COR-L47 (cell line): ENCODE measurements at places on chromosomes 7 and 10.

DNA sequence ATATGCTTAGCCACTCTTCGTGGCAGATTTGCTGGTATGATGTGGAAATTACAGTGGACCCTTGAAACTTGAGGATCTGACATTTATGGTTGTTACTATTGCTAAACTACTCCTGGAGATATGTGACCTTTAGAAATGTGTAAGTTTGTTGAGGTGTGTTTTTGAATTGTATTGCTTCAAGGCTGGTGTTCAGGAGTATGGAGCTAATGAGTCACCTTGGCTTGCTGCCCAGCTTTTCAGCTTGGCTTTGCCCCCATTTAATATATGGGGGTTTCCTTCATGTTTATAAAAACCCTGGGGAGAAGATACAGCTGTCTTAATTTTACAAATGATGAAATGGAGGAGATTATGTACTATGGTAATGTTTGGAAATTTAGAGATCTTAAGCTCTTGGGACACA is 11.6 kb downstream of the HBP1 start:
- peak; percentile 39 for DNase-seq

GRCh38 chr10:106682175-106682574 is 482.3 kb downstream of the SORCS1 start:
- no peak for DNase-seq

- DNase-seq = no peak
These were observed 9.3 kb downstream of the CROT start for GRCh38 chr7:87354749-87355148.

DNA sequence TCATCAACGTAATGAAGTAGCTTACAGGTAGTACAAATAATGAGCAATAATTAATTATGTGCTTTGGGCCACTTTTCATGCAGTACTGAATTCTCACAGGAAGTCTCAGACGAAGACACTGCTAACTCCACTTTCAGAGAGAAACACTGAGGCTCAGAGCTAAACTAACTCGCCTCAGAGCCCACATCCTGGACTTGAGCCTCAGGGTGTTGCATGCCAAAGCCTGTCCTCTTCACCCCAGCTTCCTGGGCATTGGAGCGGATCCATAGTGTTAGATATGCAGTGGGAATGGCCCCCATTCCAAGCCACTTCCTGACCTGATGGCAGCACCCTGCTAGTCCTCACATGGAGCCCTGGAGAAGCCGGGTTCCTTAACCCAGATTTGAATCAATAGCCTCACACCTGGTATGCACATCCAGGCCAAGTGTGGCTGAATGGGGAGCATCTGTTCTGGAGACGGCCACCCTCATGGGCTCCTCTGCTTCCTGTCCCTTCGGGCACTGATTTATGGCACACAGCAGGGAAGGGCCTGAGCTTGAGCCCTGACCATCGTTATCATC is 265.1 kb upstream of the ZNF32 start:
- DNase-seq = no peak

GRCh38 chr10:24238519-24239247 is 29.7 kb downstream of the KIAA1217 start:
- no peak for DNase-seq

DNA sequence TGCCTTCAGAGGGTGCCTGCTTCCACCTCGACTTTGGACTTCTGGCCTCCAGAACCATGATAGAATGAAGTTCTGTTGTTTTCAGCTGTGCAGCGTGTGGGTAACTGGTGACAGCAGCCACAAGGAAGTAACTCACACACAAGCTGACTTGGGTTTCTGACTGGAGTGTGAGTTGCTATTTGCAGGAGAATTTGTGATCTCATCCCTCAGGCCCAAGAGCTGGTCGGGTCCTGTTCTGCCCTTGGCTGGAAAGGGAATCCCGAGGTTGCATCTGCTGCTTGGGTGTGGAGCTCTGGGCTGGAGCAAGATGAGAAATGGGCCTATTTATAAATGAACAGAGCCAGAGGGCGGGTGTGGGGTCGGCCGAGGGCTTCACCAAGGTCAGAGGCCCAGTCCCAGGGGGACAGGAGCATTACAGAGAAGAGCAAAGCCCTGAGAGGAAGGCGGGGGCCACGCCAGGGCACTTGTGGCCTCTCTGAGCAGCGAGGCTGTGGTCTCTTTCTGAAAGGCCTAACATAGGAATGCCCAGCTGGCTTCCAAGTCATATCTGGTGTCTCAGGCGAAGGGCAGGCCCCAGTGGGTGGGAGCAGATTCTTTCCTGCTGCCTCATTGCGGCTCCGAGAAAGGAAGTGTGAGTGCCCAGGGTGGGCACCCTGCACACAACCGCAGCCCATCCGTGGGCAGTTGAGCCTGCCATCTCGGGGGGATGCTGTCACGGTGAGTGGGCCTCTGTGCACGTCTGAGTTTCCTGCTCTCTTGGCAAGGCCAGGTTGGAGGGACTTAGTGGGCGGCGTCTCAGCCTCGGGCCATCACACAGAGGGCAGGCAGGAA is 26.5 kb upstream of the C10orf71 start:
- no peak for DNase-seq

DNA sequence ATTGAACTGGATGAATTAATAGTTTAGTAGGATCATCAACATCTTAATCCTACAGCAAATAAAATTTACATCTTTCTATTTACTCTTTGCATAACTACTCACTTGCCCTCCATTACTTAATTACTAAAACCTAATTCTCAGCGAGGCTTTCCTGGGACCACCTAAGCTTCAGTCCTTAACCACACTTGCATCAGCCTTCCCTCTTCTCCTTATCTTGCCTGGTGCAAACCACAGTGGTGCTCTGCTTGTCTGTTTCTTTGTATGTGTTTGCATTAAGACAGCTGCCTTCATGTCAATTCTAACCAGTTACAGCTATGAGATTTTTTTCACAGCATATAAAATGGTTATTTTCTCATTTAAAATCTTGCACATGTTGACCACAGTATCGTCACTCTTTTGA is 72.6 kb upstream of the ZNF92 start:
- DNase-seq = no peak

- no peak for DNase-seq
These were observed 40.5 kb downstream of the MTPN start for GRCh38 chr7:135936497-135937217.

GRCh38 chr10:68871105-68871711 is 29.9 kb upstream of the DDX50 start:
- DNase-seq = no peak

- DNase-seq = no peak
These were observed 8.4 kb upstream of the RBM28 start for GRCh38 chr7:128352153-128352537.

GRCh38 chr7:82548141-82548688 is 104.6 kb upstream of the CACNA2D1 start:
- no peak for DNase-seq

GRCh38 chr10:115950320-115950719 is 322.7 kb downstream of the GFRA1 start:
- no peak for DNase-seq

DNA sequence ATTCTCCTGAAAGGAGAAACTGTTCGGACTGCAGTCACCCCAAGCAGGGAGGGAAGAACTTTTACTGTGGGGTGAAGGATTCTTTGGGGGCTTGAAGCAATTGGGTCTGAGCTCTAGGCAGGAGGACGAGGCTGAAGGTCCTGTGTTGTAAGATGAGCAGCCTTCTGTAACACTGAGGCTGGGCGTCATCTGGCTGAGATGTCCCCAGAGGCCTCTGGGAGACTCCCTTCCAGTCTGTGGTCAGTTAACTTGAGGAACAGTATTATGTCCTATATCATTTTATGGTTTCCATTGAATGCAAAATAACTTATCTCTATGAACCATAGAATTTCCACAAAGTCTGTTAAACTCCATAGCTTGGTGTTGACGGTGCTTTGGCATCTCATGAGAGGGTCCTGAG is 26.3 kb downstream of the FIGNL1 start:
- DNase-seq = no peak

DNA sequence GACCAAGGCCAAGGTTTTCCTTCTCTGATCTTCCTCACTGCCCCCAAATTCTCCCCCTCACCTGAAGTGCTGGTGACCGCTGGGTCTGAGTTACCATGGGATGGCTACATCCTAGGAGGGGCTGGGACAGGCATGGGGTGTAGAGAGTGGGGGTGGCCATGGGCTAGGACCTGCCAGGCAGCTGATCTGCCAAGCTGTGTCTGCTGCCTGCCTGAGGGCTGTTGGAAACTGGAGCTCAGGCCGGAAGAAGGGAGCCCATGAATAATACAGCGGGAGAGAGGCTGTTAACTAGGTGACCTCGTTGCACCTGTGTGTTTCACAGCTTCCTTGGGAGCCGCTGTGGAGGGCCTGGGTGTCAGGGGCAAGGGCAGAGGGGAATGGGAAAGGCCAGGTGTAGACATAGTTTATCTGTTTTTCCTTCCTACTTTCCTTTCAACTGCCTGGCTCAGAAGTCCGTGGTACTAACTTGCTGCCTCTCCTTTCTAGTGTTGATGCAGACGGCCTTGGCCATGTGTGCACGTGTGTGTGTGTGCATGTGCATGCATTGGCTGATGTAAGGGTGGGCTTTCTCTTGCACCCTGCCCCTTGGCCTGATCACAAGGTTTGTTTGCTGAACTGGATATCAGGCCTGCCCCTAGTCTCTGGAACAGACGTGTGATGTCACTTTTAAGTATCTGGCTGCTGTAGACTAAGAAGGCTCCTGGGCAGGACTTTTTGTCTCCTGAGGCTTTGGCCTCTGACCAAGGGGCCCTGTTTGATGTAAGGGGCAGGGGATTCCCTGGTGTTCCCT is 11.9 kb downstream of the CDH23 start:
- DNase-seq = no peak

- DNase-seq = no peak
These were observed 55.5 kb upstream of the LRGUK start for GRCh38 chr7:134071355-134072331.

- DNase-seq = no peak
These were observed 105.2 kb upstream of the NOBOX start for GRCh38 chr7:144508702-144509101.

- DNase-seq = no peak
These were observed 77.4 kb upstream of the ANLN start for GRCh38 chr7:36312064-36312914.

GRCh38 chr7:17132726-17133125 is 165.7 kb upstream of the AHR start:
- DNase-seq = no peak

DNA sequence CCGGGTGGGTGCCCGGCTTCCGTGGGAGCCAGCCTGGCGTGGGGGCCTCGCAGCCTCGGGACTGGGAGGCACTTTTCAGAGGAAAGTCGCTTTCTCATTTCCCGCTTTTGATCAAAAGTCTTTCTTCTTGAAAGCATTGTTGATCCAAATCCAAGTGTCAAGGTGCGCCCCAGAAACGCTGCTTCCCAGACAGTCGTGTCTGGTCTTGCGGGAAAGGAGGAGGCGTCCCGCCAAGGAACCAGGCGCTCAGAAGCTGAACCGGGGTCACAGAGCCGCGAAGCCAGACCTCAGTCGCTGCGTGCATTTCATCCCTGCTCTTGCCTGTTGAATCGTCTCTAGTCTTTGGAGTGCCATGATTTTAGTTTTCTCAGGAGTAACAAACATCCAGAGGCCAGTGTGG is 1.1 kb upstream of the BNIP3 start:
- DNase-seq = no peak

DNA sequence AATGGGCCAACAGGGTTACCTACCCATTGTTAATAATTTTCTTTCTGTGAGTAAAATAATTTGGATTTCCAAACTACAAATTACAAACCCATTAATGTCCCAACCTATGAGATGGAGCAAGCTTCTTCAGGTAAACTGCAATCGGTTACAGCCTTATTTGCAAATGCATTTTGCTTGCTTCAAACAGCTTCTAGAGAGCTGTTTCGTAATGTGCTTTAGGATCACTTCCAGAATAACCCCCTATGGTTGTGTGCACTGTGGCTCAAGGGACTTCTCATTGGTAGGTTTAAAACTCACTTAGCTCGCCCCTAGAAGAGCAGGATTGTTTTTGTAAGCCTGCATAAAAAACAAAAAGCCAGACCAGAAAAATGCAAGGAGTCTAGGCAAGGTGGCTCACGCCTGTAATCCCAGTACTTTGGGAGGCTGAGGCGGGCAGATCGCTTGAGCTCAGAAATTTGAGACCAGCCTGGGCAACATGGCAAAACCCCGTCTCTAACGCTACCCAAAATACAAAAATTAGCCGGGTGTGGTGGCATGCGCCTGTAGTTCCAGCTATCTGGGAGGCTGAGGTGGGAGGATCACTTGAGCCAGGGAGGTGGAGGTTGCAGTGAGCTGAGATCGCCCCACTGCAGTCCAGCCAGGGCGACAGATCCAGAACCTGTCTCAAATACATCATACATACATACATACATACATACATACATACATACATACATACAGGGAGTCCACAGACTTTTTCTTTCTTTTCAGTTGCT is 3.3 kb upstream of the MAP3K8 start:
- DNase-seq = no peak

DNA sequence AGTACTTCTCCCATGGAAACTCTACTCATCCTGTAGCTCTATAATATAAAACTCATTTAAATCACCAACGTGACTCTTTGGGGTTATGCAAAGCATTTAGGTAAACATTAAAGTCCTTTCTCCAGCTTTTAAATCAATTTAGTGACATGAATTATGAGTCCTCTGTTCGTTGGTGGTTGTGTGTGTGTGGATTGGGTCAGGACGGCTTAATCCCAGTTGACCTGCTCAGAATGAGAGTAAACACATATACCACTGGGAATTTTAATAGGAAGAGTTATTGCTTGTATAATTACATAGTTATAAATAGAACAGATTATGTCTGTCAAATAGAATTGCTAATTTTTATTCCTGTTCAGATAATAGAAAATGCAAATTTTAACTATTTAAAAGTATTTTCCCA is 30.7 kb upstream of the ADCY1 start:
- peak; percentile 31 for DNase-seq

- no peak for DNase-seq
These were observed 85.0 kb upstream of the NAMPT start for GRCh38 chr7:106369816-106370215.
